Stimulated activated CD4-positive, alpha-beta T cell treated with anti-CD3 and anti-CD28 coated beads, Interleukin-4, amount 100 ng/mL, for 1 hour (primary cell): ENCODE measurements at places on chromosomes 12 and 14.

GRCh38 chr12:4829793-4830162 lies 79.9 kb upstream of the KCNA1 start:
- DNase-seq = no peak

- DNase-seq = no peak
These were observed 55.4 kb downstream of the OTX2 start for GRCh38 chr14:56754921-56755320.

GRCh38 chr12:45223868-45224267 lies 8.0 kb downstream of the ANO6 start:
- no peak for DNase-seq

DNA sequence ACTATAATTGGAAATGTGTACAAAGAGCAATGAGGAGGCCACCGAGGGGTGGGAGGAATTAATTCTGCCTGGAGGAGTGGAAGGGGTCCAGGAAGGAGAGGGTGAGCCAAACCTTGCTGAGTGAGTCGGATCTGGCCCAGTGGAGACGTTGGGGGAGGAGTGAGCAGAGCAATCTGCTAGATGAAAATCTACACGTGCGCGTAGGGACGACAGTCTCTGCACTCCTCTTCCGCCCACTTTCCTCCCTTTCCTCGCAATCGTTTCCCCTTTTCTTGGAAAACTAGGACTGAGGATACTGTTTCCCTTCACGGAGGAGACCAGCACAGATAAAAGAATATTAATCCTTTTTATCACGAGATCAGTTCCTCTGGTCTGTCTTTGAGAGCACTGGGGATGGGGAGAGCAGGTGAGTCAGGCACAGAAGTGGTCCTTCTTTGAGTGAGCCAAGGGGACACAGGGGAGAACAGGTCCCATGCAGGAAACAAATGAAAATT lies 2.9 kb upstream of the NAB2 start:
- no peak for DNase-seq

DNA sequence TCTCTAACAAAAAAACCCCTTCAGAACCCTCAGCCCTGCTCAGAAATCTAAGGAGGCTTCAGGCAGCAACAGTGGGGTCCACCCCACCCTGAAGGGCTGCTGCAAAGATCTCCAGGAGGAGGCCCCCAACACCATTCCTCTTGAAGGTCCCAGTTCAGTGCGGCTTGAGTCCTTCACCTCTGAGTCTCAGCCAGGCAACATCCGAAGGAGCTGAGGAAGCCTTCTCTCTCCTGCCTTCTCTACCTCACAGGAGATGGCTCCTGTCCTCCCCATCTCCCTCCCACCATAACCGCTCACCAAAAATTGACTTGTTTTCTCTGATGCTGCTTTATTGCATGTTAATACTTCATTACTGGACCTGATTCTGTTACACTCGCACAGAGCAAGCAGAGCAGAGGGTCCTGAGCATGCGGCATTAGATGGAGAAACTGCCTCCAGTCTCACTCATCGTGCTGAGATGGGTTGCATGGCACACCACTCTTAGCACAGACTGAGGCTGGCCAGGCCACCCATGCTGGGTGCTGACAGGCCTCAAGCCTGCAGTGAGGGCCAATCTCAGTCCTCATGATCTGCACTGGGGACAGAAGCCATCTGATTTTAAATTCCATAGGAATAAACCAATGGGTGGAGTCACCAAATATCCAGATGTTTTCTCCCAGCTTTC lies 224.8 kb downstream of the CACNA1C start:
- DNase-seq = no peak

DNA sequence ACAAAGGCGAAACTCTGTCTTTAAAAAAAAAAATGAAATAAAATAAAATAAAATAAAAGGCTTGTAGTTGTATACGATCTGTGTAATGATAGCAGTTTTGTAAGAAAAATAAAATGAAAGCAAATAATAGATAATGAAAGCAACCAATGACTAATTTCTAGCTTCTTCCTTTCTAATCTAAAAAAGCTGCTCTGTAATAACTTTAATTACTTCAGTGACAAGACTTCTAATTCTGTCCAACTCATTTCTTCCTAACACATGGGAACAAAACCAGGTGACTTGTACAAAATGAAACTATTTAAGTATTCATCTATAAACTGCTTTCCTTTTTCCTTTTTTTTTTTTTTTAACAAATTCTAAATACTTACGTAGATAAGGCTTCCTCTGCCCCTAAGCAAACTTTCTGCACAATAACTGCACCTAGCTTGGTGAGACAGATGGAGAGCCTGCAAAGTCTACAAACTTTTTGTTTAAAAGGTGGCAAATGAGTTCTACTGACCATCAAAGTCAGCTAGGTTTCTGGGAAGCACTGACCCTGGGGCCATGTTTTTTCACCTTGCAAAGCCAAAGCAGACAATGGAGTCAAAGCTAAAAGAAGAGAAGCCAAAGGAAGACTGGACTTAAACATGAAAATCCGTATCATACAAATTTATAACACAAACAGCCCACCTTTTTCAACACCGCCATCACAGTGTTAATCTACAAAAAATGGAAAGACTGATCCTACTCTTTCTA lies 28.2 kb downstream of the DENND5B start:
- no peak for DNase-seq

- no peak for DNase-seq
These were observed 117.9 kb downstream of the SLC15A5 start for GRCh38 chr12:16159571-16159970.

- DNase-seq = no peak
These were observed 32.0 kb upstream of the VASH1 start for GRCh38 chr14:76729258-76729657.

GRCh38 chr12:75819512-75819911 lies 212.1 kb downstream of the PHLDA1 start:
- no peak for DNase-seq

GRCh38 chr12:130747867-130748740 lies 32.0 kb upstream of the RIMBP2 start:
- peak; percentile 78 for DNase-seq

- peak; percentile 69 for DNase-seq
These were observed at the start of gene PITPNM2 for GRCh38 chr12:123150744-123151456. PITPNM2 (minus strand) TSS chr12:123151090; CDS start chr12:123034590, 116,500 bp downstream.

GRCh38 chr12:84955298-84955697 lies 42.7 kb upstream of the SLC6A15 start:
- no peak for DNase-seq

GRCh38 chr12:84726780-84727179 lies 185.8 kb downstream of the SLC6A15 start:
- DNase-seq = no peak

GRCh38 chr12:120713861-120714482 lies 3.7 kb downstream of the UNC119B start:
- peak; percentile 52 for DNase-seq

DNA sequence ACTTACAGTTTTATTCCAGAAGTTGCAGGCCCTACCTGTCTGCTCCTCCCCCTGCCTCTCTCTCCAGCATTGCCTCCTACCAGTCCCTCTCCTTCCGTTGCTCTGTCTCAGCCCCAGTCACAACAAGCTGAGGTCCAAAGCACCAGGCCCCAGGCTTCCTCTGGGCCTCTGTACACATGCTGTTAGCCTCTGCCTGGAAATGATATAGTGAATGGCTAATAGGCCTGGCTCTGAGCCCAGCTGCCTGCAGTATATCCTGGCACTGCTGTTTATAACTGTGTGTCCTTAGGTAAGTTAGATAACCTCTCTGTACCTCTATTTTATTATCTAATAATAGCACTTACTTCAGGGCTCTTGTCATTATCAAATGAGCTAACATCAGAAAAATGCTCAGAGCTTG lies 114.9 kb upstream of the PWP1 start:
- DNase-seq = no peak

- no peak for DNase-seq
These were observed 78.4 kb downstream of the MNAT1 start for GRCh38 chr14:60812987-60813386.

- no peak for DNase-seq
These were observed 3.2 kb upstream of the AMIGO2 start for GRCh38 chr12:47082796-47083621.

GRCh38 chr12:45336331-45336730 lies 120.4 kb downstream of the ANO6 start:
- no peak for DNase-seq

DNA sequence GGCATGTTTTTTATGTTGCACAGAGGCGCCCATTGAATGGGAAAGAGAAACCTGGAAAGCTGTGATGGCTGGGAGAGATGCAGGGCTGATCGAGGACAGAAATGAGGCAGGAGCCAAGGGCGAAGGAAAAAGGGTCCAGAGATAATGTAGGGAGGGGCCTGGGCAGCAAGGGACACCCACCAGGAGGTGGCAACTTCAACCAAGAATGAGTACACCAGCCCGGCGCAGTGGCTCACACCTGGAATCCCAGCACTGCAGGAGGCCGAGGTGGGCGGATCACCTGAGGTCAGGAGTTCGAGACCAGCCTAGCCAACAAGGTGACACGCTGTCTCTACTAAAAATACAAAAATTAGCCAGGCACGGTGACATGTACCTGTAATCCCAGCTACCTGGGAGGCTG lies 4.0 kb downstream of the SSH1 start:
- no peak for DNase-seq

DNA sequence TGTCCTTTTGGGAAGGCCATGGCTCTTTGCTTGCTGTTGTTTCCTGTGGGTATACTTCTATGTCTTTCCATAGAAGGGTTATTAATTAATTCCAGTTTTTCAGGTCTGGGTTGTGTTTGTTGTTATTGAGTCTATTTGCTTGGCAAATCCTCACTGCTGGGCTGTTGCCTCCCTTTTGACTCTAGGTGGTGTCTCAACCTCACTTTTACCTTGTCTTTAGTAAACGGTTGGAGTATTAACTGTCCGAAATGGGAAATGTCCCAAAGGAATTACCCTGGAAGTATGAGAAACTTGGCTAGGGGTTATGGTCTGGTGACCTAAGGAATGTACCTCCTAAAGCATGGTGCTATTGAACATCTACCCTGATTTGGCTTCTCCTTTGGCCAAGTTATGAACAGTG lies 16.7 kb downstream of the PRH1 start:
- no peak for DNase-seq

DNA sequence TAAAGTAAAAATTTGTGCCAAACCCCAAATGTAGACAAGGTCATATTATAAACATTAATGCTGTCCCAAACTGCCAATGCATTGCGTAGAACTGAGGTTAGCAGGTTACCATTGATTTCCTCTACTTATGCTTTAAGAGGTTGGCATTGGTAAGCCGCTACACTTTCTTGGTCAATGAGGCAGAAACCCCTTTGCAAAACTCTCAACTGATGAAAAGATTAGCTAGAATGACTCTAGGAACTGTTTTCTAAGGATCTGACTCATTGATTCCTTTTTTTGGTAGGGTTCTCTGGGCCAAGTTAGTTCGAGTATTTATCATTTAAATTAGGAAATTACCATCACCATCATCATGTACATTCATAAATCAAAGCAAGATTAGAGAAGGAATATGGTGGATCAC lies 44.6 kb downstream of the HMGA2 start:
- DNase-seq = no peak

GRCh38 chr12:44876544-44877410 lies 662 bp upstream of the NELL2 start:
- peak; percentile 48 for DNase-seq

DNA sequence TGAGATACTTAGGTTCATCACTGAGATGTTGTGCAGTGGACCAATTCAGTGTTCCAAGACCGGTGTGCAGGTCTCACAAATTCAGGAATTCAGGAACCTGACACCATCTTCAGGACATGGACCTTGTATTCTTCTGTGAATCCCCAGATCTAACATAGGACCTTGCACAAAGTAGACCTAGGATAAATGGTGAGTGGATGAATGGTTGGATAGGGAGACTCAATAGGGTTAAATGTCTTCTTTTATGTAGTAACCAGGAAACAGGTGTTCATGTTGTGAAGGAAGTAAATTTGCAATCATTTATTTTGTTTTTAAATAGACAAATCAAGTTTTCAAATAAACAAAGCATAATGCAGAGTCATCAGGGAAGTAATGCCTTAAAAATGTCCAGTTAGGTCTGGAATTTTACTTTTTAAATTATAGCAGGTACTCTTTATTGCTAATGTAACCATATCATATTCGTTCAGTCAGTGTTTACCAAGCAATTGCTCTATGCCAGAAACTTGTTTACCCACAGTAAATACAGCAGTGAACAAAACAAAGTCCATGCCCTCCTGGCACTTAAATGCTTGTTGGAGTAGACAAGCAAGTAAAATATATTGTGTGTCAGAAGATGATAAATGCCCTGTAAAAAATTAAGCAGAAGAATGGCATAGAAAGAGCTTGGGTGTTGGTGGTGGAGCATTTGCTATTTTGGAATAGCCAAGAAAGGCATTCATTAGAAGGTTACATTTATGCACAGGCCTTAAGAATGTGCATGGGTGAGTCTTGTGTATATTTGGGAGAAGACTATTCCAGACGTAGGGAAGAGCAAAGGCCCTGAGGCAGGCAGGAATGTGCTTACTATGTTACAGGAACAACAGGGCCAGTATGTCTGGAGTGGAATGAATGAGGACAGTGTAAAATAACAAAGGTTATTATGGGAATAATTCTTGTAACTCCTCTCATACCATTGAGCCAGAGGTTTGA lies 26.3 kb downstream of the RXYLT1 start:
- DNase-seq = no peak

DNA sequence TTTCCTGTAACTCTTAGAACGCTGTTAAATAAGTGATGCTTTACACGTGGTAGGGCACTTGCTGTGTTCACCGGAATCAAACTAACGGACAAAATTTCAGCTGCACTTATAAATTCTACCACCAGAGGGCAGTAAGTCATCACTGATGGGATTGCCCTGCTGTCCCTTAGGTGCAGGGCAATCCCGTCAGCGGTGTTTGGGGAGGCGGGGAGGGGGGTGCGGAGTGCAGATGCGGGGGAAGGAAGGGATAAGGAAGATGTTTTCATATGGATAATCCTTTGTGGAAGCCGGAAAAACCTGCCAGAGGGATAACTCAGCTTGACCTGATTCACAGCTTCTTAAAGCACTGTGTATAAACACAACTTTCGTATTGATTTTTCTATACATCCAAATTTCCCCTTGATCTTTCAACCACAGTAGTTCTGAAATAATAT lies 21.7 kb upstream of the SLC10A1 start:
- DNase-seq = peak; percentile 8

GRCh38 chr12:80549298-80549697 lies 105.3 kb downstream of the PTPRQ start:
- no peak for DNase-seq

DNA sequence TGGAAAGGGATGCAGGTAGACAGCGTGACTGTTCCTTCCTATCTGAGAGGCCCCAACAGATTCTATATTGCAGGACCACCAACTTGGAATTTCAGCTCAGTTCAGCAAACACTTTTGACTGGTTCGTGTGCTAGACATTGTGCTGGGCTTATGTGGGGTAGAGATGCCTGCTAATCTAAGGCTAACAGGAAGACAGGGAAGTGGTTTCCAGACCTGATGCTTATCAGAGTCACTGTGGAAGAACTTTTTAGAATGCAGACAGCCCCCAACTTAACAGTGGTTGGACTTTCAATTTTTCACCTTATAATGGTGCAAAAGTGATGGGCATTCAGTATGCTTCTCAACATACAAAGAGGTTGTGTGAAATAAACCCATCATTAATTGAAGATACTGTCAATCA lies 32.2 kb downstream of the NTF3 start:
- DNase-seq = no peak
